Anterior cingulate cortex (tissue), 58 donors: ENCODE measurements at places on chromosomes 1 and 21.
A peak's percentile ranks its signal among the peaks of the same experiment; 100 is the strongest.

- DNase-seq = peak; percentile 30
These were observed 1.2 kb downstream of the KCTD3 start for GRCh38 chr1:215568299-215568692.

- no peak for DNase-seq
These were observed 1.7 kb upstream of the WNT9A start for GRCh38 chr1:227949341-227949921.

GRCh38 chr1:170326186-170326585 lies 180.4 kb downstream of the NTMT2 start:
- no peak for DNase-seq

- no peak for DNase-seq
These were observed 132.7 kb upstream of the SGIP1 start for GRCh38 chr1:66401244-66401643.

- no peak for DNase-seq
These were observed 83.2 kb downstream of the SPSB1 start for GRCh38 chr1:9375912-9376311.

DNA sequence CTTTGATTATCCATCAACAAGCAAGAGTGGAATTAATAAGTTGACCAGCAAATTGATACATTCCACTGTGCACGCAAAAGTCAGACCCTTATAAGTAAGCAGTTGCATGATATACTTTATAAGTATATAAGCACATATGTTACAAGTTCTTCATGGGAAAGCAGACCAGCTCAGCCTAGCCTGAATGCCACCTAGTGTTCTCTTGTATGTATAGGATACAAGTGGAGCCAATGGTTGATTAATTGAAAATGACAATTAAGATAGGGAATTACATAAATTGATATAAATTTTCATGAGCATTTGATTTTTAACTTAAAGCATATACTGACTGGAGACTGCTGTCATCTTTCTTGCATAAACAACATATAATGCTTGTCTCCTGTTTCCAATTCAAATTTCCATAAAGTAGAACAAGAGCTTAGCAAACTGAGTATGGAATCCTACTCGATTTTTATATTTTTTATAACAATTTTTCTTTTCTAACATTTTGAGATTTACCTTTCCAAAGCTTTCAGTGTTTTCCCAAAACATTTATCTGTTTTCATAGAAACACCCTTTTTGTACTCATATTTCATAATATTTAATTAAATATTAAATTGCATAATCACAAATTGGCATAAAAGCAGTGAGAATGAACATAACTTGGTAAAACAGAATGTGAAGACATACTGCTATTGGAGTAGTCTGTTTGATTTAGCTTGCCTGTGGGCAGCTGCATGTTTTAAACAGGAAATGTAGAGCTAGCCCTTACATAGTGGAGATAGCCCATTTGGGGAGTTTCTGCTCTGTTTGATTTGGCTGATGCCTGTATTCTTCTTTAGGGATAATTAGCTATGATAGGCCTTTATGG lies 62.8 kb downstream of the MAGI3 start:
- DNase-seq = no peak

- DNase-seq = no peak
These were observed 27.5 kb upstream of the SLAMF6 start for GRCh38 chr1:160550572-160551034.

DNA sequence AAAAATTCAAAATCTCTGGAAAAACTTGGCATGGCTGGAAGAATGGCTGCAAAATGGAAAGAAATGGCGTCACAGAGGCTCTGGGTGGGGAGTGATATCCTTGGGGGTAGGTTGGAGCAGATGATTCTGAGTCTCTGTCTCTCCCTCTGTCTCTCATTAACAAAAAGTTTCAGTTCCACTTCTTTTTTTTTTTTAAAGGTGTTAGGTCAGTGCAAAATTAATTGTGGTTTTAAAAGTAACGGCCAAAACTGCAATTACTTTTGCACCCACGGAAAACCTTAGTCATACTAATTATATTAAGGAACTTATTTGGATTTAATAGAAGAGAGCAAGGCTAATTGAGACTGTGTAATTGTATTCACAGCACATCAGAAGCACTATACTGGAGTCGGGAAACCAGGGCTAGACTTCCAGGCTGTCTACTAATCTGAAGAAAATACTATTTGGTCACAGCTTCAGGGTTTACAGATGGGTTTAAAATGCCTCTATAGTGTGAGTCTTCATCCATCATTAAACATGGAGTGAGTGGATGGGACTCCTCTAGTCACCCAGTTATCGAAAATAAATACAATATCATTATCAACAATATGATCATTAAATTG lies 289.1 kb upstream of the PLD5 start:
- DNase-seq = no peak

- no peak for DNase-seq
These were observed 164.2 kb downstream of the TTLL7 start for GRCh38 chr1:83834621-83835264.
